CD4-positive, alpha-beta memory T cell (primary cell): ENCODE measurements at places on chromosomes 11 and 22. TPM values are rescaled to one million over a fixed set of nuclear protein-coding genes. Genes with fewer than 3 reads are reported as not detected.
A peak's percentile ranks its signal among the peaks of the same experiment; 100 is the strongest.

DNA sequence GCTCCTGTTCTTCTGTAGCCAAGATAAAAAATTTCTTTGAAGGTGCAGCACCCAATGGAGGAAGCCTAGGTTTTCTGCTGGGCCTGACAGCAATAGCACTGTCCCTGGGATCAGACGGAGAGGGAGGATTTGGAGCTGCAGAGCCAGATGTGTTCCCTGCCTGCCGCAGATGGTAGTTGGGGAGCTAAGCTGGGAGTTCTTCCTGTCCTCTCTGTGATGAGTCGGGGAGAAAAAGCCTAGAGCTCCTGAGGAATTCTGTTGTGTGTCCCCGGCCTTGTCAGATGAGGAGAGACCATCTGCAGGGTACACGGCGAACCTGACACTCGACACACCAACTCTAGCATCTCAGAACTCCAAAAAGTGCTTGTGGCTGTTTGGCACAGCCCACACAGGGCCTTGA lies 103.8 kb upstream of the CRYBB3 start:
- DNase-seq, result no peak

- DNase-seq, result no peak
Measured at GRCh38 chr11:72203163-72203562, 11.2 kb downstream of the FOLR1 start.

DNA sequence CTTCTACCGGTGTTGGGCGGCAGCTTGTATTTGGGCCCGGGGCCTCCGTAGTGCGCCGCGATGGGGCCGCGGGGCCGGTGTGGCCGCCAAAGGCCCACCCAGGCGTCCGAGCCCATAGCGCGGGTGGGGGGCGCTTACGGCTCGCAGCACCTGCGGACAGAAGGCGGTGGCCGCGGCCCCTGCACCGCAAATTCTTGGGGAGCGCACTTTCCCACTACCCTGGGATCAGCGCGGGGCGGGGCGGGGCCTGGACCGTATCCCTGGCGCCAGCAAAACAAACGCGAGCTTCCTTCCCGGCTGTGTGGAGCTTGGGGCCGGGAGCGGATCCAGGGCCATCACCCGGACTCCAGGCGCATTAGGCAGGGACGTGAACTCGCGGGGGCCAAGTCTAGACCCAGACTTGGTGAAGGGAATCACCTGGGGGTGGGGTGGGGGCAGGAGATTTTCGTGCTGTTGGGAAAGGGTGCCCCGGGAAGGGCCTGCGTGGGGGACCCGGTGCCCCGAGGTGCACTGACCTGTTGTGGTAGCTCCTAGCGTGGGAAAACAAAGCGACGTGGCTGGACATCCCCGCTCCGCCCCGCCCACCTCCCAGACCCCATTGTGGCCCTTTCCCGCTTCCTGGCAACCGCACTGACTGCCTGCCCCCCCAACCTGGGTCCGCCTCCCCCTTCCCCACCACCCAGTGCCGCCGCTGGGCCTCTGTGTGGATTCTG lies 2.3 kb upstream of the TYMP start:
- DNase-seq, result peak; percentile 41

GRCh38 chr22:35266277-35266676 lies 9.0 kb downstream of the HMGXB4 start:
- DNase-seq, result no peak

DNA sequence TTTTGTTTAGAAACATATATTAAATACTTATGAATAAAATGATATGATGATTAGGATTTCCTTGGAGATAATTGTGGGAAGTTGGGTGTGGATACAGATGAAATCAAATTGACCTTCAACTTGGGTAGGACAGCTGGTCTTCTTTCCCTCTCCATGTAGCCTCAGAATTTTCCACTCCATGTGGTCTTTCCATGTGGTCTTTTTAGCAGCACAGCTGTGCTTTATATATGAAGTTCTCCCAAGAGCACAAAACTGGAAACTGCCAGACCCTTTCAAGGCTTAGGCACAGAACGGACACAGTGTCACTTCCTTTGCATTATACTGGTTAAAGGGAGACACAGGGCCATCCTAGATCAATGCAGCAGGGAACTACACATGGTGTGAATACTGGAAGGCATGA lies 28.6 kb downstream of the FAM76B start:
- DNase-seq, result no peak

DNA sequence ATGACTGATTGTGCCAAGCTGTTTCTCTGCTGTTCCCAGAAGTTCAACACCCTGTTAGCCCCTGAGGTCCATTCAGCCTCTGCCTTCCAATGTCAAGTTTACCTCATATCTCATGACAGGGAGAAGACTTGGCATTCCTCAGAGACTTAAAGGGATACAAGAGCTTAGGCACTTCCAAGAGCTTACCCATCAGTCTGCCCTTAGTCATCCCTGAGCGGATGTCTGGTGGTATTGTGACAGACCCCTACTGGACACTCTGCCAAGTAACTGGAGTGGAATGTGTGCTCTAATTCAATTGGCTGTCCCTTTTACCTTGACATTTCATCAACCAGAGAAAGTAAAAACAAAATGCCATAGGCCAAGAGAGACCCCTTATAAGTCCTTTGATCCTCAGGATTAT lies 151.5 kb downstream of the AASDHPPT start:
- DNase-seq, result no peak

DNA sequence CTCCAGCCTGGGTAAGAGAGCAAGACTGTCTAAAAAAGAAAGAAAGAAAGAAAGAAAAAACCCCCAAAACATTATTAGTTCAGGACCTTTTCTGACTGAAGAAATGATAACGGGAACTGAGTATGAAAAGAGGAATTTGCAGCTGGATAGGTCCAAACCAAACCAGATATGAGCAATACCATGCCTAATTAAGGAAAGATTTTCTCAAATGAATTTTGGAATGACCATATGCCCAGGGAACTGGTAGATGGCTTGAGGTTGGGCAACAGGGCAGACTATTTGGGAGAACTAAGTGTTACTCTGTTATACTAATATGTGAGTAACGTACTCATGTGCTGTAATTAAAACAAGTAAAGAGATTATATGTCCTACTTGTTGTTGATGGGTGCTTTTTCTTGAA lies 186.1 kb downstream of the TMEM135 start:
- DNase-seq, result no peak

- DNase-seq, result no peak
Measured at GRCh38 chr11:126214441-126214840, 2.9 kb downstream of the FAM118B start.

DNA sequence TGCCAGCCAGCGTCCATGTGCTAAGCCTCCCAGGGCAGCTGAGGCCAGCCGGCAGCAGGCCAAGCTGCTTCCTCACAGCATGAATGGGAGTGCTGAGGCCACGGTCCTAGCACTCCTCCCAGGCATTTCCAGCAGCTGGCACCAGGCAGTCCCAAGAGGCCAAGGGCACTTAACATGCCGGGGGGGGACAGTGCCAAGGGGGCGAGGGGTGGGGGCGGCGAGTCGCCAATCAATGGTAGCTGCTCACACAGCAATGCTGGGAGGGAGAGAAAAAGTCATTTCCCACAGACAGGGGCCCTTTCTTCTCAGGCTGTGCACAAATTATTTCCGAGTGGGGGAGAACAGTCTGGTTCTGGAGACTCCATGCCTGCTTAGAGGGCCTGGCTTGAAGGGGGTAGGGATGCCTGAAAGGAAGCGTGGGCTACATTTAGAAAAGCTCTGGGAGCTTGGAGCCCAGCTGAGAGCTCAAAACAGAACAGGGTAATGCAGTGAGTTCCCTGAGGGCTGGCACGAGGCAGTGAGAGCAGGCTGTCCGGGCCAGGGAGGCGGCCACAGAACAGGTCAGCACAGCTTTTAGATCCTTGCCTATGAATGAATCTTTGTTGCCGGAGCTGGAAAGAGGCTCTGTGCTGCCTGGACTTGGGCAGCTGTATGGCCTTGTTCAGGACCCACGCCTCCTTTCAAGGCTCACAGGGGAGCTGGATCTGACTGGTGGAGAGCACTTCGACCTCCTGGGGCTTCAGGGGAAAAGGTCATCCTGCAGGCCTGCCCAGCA lies 14.4 kb upstream of the TBC1D10A start:
- no peak for DNase-seq

DNA sequence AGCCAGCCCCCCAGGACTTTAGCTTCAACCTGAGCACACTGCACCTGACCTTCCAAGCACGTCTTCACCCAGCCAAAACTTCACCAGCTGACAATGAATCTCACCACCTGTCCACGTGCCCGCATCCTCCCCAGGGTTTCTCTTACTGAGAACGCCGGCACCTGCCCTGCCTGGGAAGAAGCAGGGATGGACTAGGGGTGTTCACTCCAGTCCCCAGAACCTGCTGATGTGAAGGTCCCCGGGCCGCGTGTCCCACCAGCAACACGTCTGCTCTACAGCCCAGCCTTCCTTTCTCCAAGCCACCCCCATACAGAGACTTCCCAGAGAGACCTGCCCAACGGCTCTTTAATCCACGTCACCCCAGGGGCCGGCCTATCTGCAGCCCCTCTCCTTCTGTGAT lies 12.8 kb downstream of the CPT1A start:
- no peak for DNase-seq

GRCh38 chr11:16412525-16413172 lies 56.3 kb upstream of the SOX6 start:
- no peak for DNase-seq

GRCh38 chr22:23856721-23857605 lies 712 bp upstream of the SLC2A11 start:
- DNase-seq, result no peak

DNA sequence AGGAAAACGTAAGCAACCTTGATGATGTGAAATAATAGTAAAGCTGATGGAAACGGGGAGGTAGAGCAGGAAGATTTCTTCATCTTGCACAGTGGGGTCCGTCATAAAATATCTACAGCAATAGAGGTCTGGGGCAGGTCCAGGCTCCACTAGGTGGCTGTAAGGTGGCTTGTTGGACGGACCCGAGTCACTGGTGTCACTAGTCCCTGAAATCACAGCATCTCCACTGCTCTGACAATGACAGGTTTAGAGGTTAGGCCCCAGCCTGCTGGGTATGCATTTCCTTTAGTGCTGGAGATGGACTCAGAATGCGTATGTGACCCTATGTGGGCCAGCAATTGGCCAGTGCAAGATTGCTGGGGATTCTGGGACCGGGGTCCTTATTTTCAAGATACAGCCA lies 25.2 kb upstream of the CLDN5 start:
- DNase-seq, result no peak

DNA sequence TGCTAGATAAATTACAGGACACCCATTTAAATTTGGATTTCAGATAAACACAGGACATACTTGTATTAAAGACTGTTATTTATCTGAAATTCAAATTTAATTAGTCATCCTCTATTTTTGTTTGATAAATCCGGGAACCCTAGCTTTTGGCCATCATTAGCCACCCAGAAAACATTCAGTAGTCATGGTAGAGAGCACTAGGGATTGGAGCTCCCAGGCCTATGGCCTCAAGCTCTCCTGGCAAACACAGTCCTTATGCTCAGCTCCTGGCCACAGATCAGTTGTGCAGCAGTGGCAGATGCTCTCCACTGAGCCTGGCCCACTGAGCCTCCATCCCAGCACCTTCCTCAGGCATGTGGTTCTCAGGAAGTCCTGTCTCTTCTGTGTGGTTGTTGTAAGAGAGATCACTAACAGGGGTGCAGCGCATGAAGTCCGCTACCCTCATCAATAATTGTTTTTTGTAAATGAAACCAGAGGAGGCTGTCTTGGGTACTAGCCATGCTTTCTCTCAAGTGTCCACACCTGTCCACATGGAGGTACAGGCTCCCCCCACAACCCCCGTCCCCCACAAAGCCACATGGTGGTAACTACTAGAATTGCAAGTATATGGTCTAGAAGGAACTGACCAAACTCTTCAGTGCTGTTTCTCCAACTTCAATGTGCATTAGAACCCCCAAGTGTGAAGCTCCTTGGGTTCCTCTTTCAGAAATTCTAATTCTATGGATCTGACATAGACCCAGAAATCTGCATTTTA lies 1.1 kb upstream of the IRAG1 start:
- no peak for DNase-seq

DNA sequence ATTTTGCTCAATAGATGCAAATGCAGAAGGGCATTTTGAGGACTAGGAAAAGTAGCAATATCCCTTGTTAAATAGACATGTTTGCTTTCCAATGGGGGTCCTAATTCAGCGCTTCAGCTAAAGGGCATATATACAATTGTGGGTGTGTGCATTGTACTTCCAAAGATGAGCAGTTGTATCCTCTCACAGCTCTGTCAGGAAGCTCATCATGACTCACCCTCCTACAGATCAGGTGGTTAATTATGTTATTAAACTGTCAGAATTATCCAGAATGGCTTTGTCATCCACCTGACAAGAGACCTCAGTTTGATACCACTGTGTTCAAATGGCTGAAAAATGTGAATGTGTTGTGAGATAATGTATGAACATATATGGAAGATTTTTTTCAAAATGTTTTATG lies 252.2 kb upstream of the MTNR1B start:
- no peak for DNase-seq

DNA sequence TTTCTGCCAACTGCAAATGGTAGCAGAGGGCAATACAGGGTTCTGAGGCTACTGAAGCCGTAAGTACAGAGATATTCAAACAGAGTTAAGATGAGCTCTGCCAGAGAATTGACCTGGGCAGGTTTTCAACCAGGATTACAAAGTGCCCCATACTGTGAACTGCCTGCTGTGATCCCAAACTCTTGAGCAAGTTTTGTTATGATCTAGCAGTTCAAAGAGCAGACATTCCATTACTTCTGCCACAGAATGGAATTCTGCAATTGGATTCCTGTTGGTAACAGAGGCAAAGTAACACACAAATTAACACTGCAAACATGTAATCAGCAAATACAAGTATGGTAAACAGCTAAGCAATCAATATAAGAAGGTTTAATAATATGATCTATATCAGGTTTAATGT lies 31.2 kb downstream of the ALG9 start:
- DNase-seq, result no peak

DNA sequence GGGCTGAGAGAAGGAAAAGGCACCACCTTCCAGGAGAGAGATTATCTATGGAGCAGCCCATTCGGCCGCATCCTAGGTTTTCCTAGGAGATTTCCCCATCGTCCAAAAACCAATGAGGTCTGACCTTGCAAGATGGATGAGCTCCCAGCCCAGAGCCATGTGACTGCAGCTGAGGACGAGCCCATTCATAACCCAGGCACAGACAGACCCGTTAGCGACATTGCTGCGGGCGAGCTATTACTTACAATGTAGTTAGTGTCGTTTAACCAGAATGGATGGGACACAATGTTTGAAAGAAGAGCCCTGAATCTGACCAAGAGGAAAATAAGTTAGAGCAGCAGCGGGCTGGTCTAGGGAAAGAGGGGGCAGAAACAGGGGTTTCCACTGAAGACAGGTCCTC lies 395.9 kb upstream of the CADM1 start:
- no peak for DNase-seq

DNA sequence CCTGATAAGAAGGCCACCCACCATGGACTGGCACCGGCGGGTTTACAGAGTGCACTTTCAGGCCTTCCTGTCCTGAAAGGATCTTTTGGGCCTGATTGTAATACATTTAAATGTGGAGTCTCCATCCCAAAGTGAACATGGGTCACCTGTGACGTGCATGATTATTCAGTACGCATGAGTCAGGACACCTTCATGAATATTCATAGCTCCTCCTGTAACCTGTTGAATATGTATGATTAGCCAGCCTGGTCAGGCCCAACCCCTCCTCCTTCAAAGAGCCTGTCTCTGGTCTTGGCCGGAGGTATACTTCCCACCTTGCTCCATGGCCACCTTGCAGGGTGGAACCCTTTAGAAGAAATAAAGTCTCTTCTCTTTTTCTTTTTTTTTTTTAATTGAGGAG lies 75.9 kb upstream of the NUP50 start:
- no peak for DNase-seq

The CECR2 gene
- total RNA-seq, result not detected

The RAB3IL1 gene
- total RNA-seq, result 0.44 TPM

The GDPD4 gene
- total RNA-seq, result not detected

The TRIM3 gene
- total RNA-seq, result 23.1 TPM

The CHID1 gene
- 52.1 TPM for total RNA-seq
